ENCODE measurements at places on chromosomes 2 and 18.

- DNase-seq = no peak
These were observed 139.1 kb downstream of the IRS1 start for GRCh38 chr2:226660526-226660925.

GRCh38 chr2:178860551-178860950, 53.3 kb upstream of the TTN start:
- no peak for DNase-seq

DNA sequence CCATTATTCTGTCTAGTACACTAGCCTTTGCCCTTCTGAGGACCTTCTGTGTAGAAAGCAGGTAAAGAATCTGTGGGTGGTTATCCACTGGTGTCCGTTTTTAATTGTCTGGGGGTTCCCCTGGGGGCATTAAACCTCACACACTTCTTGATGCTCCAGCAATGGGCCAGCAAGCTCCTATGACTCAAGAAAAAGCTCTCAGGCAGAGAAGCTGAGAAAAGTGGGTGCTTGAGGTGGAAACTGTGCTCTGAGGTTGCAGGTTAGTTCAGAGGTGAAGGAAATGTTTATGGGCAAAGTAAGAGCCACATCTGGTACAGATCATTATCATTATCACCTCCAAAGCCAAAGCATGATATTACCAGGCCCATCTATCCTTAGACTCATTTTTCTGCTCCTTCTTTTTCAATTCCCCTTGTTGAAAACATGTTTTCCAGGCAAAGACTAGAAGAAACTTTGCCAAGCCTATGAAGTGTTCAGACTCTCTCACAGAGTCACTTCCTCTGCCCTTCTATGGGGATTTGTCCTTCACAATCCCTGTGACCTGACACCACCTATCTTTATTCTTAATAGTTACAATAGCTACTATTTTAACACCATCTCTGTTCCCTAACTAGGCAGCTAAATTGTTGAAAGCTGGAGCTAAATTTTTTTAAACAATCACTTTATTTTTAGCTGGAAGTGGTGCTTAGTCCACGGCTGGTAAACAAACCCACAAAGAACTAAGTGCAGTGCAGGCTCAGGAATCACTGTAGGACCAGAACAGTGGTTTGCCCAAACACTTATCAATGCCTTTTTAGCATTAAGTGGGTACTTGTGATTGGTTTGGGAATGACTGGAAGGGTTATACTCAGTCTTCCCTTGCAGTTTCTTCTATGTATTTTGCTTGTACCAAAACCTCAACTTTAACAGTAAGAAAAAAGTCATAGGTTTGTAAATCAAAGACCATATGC, 512.8 kb upstream of the POU3F3 start:
- DNase-seq = no peak

- no peak for DNase-seq
These were observed 9.3 kb downstream of the OTX1 start for GRCh38 chr2:63059793-63060471.

DNA sequence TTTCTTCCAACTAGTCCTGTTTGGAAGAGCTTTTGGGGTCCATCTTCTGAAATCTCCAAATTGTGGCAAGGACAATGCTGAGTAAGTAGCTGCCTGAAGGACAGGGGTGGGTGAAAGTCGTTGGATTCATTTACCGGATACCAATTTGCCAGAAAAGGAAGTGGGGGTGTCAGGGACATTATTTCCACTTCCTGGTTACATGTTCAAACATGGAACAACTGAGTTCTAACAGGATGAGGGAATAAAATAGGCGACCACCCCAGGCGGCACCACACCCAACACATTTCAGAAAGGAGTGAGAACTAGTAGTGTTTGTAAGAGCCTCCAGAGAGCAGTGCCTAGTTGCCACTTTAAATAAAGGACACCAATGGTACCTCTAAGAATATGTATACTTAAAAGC, 158.6 kb upstream of the SERTAD2 start:
- no peak for DNase-seq

DNA sequence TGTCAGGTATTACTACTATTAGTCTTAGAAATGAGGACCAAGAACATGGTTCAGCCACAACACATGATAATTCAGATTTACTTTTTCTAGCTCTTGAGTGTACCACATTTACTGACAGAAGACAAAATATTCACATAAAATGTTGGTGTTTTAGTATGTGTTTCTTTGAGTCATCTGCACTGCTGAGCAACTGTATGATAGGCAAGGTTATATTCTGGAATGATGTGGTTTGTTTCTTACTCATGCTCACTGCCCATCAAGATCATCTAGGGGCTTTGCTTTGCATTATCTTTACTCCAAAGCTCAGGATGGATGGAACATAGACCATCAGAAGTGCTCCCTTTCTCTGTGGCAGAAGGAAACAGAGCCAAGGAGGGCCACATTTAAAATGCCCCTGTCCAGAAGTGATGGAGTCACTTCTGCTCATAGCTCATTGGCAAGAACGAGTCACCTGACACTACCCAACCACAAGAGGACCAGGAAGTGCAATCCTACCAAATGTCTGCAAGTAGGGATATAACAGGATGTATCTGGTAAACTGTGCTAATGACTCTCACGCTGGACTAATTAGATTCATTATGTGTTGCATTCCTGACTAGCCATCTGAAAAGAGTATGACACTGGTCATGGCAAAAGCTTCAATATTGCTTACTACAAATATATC, 81.5 kb downstream of the DIS3L2 start:
- DNase-seq = no peak

- DNase-seq = no peak
These were observed 145.0 kb downstream of the MCFD2 start for GRCh38 chr2:46770622-46771021.

- DNase-seq = no peak
These were observed 1059.7 kb upstream of the ACVR2A start for GRCh38 chr2:146785101-146785500.

- no peak for DNase-seq
These were observed 47.6 kb downstream of the BCL11A start for GRCh38 chr2:60505880-60506260.

GRCh38 chr2:227816507-227817294, 3.1 kb downstream of the CCL20 start:
- DNase-seq = no peak

DNA sequence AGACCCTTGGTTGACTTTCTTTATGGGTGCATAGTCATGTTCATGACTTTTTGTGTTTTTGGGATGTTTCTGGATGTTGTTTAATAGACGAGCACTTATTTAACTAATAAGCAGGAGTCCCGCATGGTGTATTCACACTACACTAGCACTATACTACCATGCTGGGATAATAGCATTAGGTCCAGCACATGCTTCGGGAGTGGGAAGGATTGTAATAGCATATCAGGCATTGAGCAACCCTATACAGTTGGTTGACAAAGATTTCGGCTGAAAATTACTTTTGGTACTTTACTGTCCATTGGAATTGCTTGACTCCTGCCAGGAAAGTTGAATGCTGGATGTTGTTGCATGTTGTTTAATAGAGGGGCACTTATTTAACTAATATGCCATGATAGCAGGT, 2.8 kb downstream of the SH3RF3 start:
- no peak for DNase-seq

- no peak for DNase-seq
These were observed 64.1 kb downstream of the SLC66A2 start for GRCh38 chr18:79887181-79888000.

Data from activated T-helper 1 cell treated with anti-CD3 and anti-CD28 coated beads, Interleukin-2, amount 50 U/mL, for 16 hours (primary cell).